Right atrium auricular region (tissue), 2 donors: ENCODE measurements at places on chromosomes 16 and 17.

DNA sequence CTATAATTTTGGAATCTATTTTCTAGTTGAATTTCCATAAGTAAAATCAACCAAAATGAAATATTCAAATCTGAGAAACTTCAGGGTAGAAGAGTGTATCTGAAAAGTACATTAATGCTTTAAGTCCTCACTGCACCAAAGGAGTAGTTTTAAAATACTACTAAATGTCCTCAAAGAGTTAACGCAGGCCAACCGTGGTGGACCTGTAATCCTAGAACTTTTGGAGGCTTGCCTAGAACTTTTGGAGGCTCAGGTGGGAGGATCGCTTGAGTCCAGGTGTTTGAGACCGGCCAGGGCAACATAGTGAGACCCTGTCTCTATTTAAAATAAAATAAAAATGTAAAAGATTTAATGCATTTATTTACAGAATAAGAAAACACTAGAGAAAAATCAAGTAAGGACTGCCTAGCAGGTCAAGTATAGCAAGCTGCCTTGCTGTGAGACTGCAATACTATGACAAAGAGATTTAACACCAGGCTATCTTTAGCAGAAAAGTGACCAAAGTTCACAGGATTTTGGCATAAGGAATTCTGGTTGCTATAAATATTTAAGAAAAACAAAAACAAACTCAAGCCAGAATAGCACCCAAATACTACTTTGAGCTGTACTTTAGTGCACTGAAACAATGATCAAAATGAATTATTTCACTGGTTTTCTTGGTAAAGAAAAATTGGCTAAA lies 41.0 kb downstream of the CHCT1 start:
- no peaks in the 10 kb centered on the region for H3K4me1 ChIP-seq
- peaks cover 37% of the 10 kb centered on the region for H3K36me3 ChIP-seq
- no peak for DNase-seq
- no peaks in the 10 kb centered on the region for H3K27me3 ChIP-seq
- no peak overlapping the region for H3K27ac ChIP-seq

- H3K27me3 ChIP-seq: no peaks in the 10 kb centered on the region
- peaks cover 17% of the 10 kb centered on the region for H3K4me1 ChIP-seq
- no peak overlapping the region for H3K4me3 ChIP-seq
- no peak overlapping the region for H3K27ac ChIP-seq
- no peaks in the 10 kb centered on the region for H3K36me3 ChIP-seq
- no peak for DNase-seq
Observed at GRCh38 chr17:44561237-44561623, 3.9 kb downstream of the FZD2 start.

DNA sequence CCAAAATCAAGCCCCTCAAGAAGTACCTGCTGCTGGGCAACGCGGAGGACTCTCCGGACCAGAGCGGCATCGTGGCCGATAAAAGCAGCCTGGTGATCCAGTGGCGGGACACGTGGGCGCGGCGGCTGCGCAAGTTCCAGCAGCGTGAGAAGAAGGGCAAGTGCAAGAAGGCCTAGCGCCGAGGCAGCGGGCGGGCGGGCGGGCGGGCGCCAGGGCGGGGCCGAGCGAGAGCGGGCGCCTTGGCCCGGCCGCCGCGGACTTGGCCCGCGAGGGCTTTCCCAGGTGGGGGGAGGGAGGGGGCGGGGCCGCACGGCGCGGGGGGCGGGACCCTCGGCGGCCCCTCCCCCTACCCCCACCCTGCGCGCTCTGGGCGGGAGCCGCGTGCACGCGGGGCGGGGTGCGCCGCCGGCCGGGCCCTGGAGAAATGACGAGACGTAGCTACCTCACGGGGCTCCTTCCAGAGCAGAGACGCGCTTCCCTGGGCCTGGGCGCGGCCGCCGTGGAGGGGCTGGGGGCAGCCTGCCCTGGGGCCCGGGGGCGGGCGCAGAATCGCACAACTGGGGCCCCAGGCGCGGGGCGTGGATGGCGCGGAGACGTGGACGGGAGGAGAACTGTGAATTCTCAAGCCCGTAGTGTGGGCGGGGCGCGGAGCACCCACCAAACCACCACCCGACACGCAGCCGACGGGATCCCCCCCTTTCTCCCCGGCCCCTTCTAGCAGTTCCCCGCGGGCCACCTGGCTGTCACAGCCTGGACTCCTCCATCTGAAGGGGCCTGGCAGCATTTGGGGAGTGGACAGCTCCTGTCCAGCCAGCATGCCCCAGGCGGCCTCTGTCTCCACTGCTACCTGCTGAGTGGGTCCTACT lies 218.7 kb downstream of the NTN1 start:
- H3K27me3 ChIP-seq: no peaks in the 10 kb centered on the region
- no peaks in the 10 kb centered on the region for H3K36me3 ChIP-seq
- no peaks in the 10 kb centered on the region for H3K4me1 ChIP-seq

DNA sequence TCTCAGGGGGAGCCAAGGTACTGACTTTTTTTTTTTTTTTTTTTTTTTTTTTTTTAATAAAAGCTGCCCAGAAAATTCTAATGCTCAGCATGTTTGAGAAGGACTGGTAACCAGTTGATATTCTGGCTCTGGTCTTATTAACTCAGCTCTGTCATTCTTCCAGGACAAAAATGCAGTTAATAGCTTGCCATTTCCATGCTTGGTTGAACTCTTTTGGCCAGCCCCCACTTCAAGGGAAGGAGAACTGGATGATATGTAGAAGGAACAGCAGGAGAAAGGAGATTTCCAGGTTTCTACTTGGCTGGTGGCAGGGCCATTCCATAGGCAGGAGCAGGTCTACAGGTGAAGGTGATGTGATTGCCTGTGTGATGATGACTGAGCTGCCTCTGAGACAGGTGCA lies 59.2 kb upstream of the TANC2 start:
- H3K36me3 ChIP-seq: no peaks in the 10 kb centered on the region
- H3K4me3 ChIP-seq: no peak overlapping the region
- H3K4me1 ChIP-seq: no peaks in the 10 kb centered on the region
- H3K27ac ChIP-seq: no peak overlapping the region
- H3K27me3 ChIP-seq: no peaks in the 10 kb centered on the region
- peak; percentile 18 for DNase-seq

DNA sequence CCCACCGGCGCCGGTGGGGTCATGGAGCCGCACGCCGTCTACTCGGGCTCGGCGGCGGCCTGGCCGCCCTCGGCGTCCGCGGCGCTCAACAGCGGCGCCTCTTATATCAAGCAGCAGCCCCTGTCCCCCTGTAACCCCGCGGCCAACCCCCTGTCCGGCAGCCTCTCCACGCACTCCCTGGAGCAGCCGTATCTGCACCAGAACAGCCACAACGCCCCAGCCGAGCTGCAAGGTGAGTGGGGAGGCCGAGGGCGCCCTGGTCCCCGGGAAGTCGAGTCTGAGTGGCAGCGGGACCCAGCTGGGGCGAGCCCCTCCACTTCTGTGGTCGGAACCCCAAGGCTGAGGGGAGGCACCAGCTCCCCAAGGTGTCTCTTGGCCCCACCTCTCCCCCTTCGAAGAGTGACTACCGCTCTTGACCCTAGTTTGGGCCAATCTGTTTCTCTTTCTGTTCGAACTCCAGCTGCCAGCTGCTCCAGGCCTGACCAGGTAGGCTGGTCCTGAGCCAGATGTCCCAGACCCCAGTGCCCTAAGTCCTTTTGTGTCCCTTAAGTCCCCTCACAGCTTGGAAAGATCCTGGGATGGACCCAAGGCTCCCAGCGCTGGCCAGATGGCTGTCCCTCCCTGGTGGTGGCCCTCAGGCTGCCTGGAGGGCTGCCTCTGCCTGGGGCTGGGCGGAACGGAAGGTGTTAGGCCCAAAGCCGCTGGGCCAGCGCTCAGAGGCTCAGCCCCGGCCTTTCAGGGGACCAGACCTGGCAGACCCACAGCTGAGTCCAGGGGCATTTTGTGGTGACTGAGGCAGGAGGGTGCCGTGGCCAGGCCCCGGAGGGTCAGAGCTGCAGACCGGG lies 1.2 kb downstream of the FOXF1 start:
- peak overlapping the region; percentile 57 for H3K27ac ChIP-seq
- no peak for DNase-seq
- peaks cover 51% of the 10 kb centered on the region for H3K4me1 ChIP-seq
- H3K4me3 ChIP-seq: no peak overlapping the region

- no peak overlapping the region for H3K27ac ChIP-seq
- no peaks in the 10 kb centered on the region for H3K4me1 ChIP-seq
- H3K36me3 ChIP-seq: no peaks in the 10 kb centered on the region
- H3K27me3 ChIP-seq: no peaks in the 10 kb centered on the region
- no peak overlapping the region for H3K4me3 ChIP-seq
Observed at GRCh38 chr16:83606486-83607030, 201.2 kb upstream of the HSBP1 start.

DNA sequence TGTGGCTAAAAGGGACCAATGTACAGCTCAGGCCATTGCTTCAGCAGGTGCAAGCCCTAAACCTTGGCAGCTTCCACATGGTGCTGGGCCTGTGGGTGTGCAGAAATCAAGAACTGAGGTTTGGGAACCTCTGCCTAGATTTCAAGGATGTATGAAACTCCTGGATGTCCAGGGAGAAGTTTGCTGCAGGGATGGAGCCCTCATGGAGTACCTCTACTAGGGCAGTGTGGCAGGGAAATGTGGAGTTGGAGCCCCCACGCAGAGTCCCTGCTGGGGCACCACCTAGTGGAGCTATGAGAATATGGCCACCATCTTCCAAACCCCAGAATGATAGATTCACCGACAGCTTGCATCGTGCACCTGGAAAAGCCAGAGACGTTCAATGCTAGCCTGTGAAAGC lies 13.0 kb downstream of the EFCAB5 start:
- H3K27me3 ChIP-seq: no peaks in the 10 kb centered on the region
- no peaks in the 10 kb centered on the region for H3K4me1 ChIP-seq
- no peak overlapping the region for H3K27ac ChIP-seq
- H3K4me3 ChIP-seq: no peak overlapping the region
- DNase-seq: no peak

- no peak for DNase-seq
- H3K36me3 ChIP-seq: no peaks in the 10 kb centered on the region
- no peak overlapping the region for H3K4me3 ChIP-seq
- no peaks in the 10 kb centered on the region for H3K27me3 ChIP-seq
- H3K27ac ChIP-seq: no peak overlapping the region
- no peaks in the 10 kb centered on the region for H3K4me1 ChIP-seq
Observed at GRCh38 chr16:82935766-82936165, 309.0 kb downstream of the CDH13 start.

DNA sequence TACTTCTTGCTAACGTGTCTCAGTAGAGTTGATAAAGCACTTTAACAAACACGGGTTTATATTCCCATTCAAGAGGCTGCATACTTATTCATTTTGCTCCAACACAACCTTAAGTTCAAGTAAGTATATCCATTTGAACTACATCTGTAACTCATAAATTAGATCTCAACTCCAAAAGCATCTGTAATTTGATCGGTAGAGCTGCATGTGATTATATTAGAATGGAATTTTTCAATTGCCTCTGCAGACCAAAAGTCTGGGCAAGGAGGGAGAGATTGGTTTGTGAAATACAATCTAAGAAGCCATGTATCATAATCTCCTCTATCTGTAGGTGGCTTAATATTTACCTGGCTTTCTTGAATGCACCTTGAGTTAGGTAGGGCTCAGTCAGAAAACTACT lies 371.0 kb downstream of the RBFOX1 start:
- no peak overlapping the region for H3K4me3 ChIP-seq
- no peaks in the 10 kb centered on the region for H3K4me1 ChIP-seq
- H3K27me3 ChIP-seq: no peaks in the 10 kb centered on the region
- DNase-seq: no peak

DNA sequence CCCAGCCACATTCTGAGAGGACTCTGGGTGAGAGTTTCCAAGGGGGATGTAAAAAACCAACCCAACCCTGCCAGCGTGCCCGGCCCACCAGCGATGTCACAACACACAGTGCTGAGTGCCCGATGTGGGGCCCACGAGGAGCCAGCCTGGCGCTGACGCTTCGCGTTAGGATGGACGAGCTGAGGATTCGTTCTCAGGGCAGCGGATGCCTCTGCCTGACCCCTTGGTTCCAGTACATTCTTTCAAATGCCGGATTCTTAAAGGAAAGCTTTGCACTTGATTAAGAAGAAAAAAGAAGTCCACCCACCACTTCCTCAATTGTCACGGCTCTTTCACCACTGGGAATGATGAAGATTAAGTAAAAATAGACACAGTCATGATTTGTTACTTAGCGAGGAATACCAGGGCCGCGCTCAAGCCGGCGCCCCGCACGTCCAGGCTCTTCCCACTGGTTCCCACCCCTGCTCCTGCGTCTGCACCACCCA lies 79.4 kb downstream of the IRF8 start:
- H3K27ac ChIP-seq: no peak overlapping the region
- H3K4me3 ChIP-seq: no peak overlapping the region
- no peaks in the 10 kb centered on the region for H3K27me3 ChIP-seq
- DNase-seq: no peak
- no peaks in the 10 kb centered on the region for H3K4me1 ChIP-seq
- no peaks in the 10 kb centered on the region for H3K36me3 ChIP-seq

- no peak overlapping the region for H3K27ac ChIP-seq
- DNase-seq: no peak
- H3K4me3 ChIP-seq: no peak overlapping the region
- no peaks in the 10 kb centered on the region for H3K27me3 ChIP-seq
- H3K36me3 ChIP-seq: peaks cover 11% of the 10 kb centered on the region
- no peaks in the 10 kb centered on the region for H3K4me1 ChIP-seq
Observed at GRCh38 chr17:83042522-83043158, 36.8 kb upstream of the METRNL start.

DNA sequence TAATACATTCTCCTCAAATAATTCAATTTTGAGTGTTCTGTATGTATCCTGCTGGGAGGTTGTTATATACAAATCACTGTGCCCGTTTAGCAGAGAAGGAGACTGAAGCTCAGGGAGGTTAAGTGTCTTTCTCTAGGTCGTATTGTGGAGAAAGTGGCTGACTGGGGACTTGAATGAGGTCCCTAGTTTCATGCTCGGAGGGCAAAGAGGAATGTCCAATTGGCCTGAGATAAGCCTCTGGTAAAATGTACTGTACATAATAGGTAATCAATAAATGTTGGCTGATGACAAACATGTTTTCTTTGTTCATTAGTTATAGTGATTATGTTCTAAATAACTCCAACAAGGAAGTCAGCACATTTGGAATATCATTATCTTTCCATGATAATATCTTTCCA lies 442.6 kb downstream of the UTP18 start:
- H3K36me3 ChIP-seq: no peaks in the 10 kb centered on the region
- H3K4me3 ChIP-seq: no peak overlapping the region
- H3K27ac ChIP-seq: peak overlapping the region; percentile 29

DNA sequence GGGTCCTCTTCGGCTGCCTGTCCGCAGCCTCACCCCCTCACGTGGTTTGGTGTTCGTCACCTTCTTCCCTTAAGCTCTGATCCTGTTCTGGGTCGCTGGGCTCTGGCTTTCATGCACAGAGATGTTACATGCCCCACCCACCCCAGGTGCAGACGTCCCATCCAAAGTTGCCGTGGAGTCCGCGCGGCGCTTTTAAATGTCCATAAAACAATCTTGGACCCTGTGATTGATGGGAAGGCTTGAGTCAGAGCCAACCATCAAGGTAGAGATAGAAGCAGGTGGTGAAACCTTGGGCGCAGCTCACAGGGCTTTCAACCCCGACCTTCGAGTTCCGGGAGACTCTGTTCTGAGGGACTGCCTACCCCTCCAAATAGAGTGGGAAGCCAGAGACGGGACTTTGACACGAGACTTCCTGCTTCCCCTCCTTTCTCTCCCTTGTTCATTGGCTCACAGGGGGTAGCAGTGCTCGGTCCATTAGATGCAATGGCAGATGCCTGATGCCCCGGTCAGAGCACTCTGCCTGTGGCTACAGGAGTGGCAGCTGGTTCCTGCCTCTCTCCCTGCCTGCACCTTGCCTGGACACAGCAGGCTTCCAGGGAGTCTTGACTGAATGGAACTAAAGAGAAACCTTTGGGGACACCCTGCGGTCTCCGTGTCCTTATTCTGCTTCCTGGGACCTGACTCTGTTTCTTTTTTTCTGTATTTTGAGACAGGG lies 4.0 kb downstream of the ENGASE start:
- peaks cover 33% of the 10 kb centered on the region for H3K4me1 ChIP-seq
- H3K4me3 ChIP-seq: no peak overlapping the region
- peaks cover 59% of the 10 kb centered on the region for H3K36me3 ChIP-seq
- DNase-seq: no peak
